Hindlimb muscle (tissue), 1 donor: ENCODE measurements at places on chromosomes 4 and X. TPM values are rescaled to one million over a fixed set of nuclear protein-coding genes. Genes with fewer than 3 reads are reported as not detected.

The EDA2R gene
- polyA plus RNA-seq = 1.8 TPM

The NDP gene
- polyA plus RNA-seq = 1.1 TPM

The SH2D1A gene
- polyA plus RNA-seq = 0.19 TPM

The PPP1R2C gene
- polyA plus RNA-seq = not detected

The NPY2R gene
- not detected for polyA plus RNA-seq

The NKX6-1 gene
- 0.27 TPM for polyA plus RNA-seq

The CT45A1 gene
- not detected for polyA plus RNA-seq

GRCh38 chr4:168220893-168221292 is 97.7 kb downstream of the DDX60 start:
- DNase-seq = no peak

GRCh38 chr4:83605744-83606172 is 69.8 kb downstream of the GPAT3 start:
- no peak for DNase-seq

DNA sequence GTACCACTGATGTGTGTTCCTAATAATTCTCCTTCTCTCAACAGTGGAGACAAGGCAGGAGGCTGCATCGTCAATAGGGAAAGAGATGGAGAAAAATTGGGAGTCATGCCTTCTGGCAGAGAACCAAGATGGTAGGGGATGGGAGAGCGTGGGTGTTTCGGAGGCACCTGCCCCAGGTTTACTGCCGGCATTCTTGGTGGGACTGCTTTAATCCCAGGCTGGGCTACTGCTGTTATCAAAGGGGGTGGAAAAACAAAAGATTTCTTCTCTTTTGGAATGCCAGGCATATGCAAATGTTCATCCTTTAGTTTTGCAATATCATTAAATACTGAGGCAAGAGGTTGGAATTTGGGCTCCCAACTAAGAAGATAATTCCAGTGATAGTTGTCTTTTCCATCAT is 257.0 kb downstream of the DCHS2 start:
- no peak for DNase-seq

- no peak for DNase-seq
These were observed 7.6 kb upstream of the TLR2 start for GRCh38 chr4:153676486-153676885.

- DNase-seq = no peak
These were observed 547.5 kb downstream of the NLGN4X start for GRCh38 chrX:5681159-5681558.

- no peak for DNase-seq
These were observed 14.8 kb downstream of the ELOVL6 start for GRCh38 chr4:110183643-110184042.

- DNase-seq = no peak
These were observed 17.6 kb upstream of the DMP1 start for GRCh38 chr4:87632469-87632868.

- no peak for DNase-seq
These were observed 33.5 kb upstream of the SCRG1 start for GRCh38 chr4:173432430-173432829.

DNA sequence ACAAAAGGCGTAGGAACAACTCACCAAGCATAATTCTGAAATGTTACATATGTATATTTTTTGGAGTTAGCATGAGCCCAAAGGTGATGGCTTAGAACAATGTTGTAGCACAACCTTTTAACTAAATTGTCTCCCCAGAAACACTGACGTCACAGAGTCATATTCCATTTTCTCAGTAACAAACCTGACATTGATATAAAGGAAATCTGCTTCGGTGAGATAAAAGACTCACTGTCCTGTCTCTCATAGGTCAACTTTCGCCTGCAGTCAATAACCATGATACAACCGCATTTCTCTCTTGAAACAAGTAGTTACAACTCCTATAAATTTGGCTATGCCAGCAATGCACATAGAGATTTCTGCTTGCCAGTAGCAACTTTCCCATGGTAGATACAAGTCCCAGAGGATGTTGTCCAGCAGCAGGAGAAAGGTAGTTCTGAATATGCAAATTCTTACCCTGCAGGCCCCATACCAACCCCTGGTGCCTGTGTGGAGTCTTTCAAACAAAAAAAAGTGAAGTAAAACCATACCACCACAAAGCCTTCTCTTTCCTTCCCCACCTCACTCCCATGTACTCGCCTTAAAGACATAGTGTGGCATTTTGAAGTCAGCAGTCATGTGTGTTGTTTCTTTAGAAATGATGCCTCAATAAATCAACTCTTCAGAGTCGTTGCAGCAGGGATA is 47.9 kb downstream of the MTM1 start:
- no peak for DNase-seq

DNA sequence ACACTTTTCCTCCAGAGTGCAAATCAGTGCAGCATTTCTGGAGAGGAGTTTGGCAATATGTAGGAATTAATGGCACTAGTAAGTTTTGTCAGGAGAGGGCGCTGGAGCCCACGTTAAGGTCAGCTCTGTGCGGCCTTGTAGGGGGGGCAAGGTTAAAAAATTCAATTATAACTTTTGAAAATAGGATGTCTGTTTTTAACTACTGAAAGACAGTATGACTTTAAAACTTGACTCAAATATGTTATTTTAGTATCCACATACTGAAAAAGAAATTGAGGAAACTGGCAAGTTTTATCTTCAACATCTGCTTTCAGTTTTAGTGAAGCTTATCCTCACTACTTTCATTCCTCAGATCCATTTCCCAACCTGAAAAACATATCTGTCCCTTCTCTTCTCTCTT is 30.9 kb upstream of the HSD17B13 start:
- DNase-seq = peak; percentile 19

- DNase-seq = no peak
These were observed 121.5 kb upstream of the NUDT6 start for GRCh38 chr4:123043793-123044425.

DNA sequence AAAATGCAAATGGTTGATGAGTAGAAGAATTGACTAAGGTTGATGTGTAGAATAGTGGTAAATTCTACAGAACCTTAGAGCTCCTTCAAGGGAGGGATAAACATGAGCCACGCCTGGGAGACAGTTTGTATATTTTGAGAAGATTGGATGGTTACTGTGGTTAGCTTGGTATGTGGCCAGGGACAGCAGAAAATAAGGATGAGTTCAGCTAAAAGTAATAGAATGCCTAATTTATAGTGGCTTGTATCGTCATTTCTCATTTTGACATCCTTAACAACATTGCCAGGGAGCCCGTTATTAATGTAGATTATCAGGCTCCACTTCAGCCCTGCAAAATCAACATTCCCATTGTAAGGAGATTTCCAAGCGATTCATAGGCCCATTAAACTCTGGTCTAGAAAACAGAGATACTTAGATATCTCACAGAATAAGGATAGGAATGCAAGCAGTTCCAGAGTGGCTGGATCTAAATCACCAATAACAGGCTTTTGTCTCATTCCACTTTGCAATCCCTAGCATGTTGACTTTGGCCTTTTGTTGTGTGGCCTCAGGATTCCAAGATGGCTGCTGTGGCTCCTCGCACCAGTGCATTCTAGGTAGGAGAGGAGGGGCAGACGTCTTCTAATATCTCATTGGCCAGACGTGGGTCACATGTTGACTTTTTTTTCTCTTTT is 6.4 kb upstream of the PTTG2 start:
- DNase-seq = no peak

- DNase-seq = no peak
These were observed 456.5 kb upstream of the ADGRL3 start for GRCh38 chr4:60743654-60744053.

- no peak for DNase-seq
These were observed 55.7 kb upstream of the CCDC160 start for GRCh38 chrX:134181275-134181660.

DNA sequence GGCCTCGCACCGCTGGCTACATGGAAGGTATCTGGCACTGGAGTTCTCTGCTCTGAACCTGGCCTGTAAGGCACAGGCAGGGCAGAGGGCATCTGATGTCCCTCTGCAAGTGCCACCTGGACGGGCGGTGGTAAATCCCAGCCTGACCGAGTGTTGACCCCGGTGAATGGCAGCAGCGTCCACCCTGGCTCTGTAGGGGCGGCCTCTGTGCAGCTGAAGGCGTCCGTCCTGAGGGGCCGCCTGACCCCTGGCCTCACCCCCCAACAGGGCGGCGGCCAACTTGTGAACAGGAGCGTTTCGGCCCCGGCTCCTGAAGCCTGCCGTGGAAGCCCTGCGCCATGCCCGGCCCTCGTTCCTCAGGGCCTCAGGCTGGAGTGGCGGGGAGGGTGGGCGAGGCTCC is 51.4 kb downstream of the CPZ start:
- DNase-seq = no peak

DNA sequence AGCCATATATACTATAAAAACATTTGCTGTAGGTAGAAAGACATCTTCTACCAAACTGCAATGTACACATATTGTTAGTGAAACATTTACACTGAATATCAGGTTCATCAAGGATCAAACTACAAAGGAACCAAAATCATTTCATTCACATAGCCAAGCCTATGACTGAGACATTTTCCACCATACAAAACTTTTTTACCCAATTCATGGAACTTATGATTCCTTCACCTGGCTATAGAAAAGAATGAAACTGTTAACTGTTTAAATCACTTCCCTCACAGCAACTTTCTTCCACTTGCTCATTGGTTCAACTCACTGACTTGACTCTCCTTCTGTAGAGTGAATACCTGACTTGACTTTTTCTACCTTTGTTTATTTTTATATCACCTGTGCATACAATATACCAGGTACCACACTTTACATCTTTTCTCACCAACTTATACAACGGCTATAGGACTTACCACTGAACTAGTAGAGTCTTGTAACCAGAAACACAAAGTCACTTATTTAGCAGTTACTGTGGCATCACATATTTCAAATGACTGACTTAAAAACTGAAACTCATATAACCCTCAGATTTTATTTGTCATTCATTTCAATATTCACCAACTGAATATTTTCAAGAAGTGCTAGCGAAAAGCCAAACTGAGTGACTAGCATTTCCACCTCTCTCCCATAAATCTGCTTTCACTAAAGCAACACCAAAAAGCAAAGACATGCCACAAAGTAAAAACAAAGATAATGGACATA is 30.9 kb downstream of the CAMK2D start:
- no peak for DNase-seq

DNA sequence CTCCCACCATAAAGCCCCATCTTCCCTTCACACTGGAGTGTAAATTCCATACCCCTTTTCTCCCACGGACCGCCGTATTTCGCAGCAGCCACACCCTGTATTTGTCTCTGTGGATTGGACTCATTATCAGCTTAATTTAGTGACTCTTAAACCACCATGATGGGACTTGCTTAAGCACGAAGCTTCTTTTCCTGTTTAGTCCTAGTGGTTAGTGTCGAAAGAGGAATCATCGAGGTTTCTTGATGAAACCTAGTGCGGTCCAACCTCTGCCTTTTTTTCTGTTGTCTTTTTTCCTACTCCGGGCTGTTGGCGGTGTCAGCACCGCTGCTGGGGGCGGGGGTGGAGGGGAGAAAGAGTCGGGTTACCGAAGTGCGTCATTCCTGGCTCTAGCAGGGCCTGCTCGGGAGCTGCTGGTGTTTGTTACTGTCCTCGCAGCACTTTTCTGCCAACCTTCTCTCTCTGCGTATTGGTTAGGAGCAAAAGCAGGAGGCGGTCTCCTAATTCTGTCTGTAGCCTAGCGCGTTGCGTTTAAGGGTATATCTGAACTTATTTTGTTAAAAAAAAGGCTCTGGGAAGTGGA is 1.4 kb downstream of the STAG2 start:
- peak; percentile 94 for DNase-seq

GRCh38 chrX:39894683-39895082 is 203.1 kb downstream of the BCOR start:
- no peak for DNase-seq

GRCh38 chrX:47991263-47992094 is 12.3 kb downstream of the ZNF182 start:
- DNase-seq = no peak

- peak; percentile 58 for DNase-seq
These were observed at the start of gene TRO for GRCh38 chrX:54920610-54921426. Gene TRO (plus strand): TSS chrX:54920824. CDS start chrX:54922247, 1,423 bp downstream.

GRCh38 chr4:74369855-74370254 is 4.9 kb downstream of the EREG start:
- no peak for DNase-seq

DNA sequence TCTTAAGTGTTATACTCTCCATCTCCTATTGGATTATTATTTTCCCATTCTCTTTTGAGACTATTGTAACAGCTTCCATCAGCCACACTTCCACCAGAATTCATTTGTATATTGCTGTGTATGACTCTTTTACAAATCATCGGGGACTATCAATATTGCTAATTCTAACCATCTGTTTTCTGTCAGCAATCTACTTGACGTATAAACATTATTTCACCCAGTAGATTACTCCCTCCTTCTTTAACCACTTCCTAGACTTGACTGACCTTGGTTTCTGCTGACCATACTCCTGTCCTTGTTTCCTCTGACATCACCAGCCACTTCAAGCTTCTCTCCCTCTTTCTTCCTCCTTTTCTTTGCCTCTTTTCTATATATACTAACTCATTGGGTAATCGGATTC is 402.9 kb downstream of the PCDH18 start:
- no peak for DNase-seq

GRCh38 chrX:154719132-154719675 is 31.7 kb downstream of the GAB3 start:
- DNase-seq = no peak

GRCh38 chr4:103272174-103272573 is 74.0 kb upstream of the CENPE start:
- DNase-seq = no peak
